ENCODE measurements at places on chromosomes 12 and 14. TPM values are rescaled to one million over a fixed set of nuclear protein-coding genes. Genes with fewer than 3 reads are reported as not detected.

FAM161B gene
- polyA plus RNA-seq = 14.6 TPM

APOF gene
- polyA plus RNA-seq = 0.06 TPM

GRIN2B gene
- polyA plus RNA-seq = 0.84 TPM

FITM1 gene
- 1.2 TPM for polyA plus RNA-seq

CLEC14A gene
- polyA plus RNA-seq = 16.4 TPM

LRRC10 gene
- polyA plus RNA-seq = not detected

FOXA1 gene
- polyA plus RNA-seq = 2.0 TPM

OS9 gene
- 209 TPM for polyA plus RNA-seq

RND1 gene
- polyA plus RNA-seq = 3.1 TPM

PRB2 gene
- not detected for polyA plus RNA-seq

RALGAPA1 gene
- 45.1 TPM for polyA plus RNA-seq

CCDC196 gene
- 0.23 TPM for polyA plus RNA-seq

NAV3 gene
- 9.1 TPM for polyA plus RNA-seq

FAM186B gene
- polyA plus RNA-seq = 1.1 TPM

PRIM1 gene
- 20.9 TPM for polyA plus RNA-seq

LRRIQ1 gene
- polyA plus RNA-seq = 42.1 TPM

KRT8 gene
- 195 TPM for polyA plus RNA-seq

NINJ2 gene
- polyA plus RNA-seq = 1.4 TPM

SLCO1B3 gene
- polyA plus RNA-seq = not detected

Data from right renal pelvis (tissue), 4 donors.